CD4-positive, alpha-beta T cell (primary cell): ENCODE measurements at places on chromosomes 5 and 9.

GRCh38 chr9:3758816-3759576 lies 233.2 kb upstream of the RFX3 start:
- no peak for DNase-seq

DNA sequence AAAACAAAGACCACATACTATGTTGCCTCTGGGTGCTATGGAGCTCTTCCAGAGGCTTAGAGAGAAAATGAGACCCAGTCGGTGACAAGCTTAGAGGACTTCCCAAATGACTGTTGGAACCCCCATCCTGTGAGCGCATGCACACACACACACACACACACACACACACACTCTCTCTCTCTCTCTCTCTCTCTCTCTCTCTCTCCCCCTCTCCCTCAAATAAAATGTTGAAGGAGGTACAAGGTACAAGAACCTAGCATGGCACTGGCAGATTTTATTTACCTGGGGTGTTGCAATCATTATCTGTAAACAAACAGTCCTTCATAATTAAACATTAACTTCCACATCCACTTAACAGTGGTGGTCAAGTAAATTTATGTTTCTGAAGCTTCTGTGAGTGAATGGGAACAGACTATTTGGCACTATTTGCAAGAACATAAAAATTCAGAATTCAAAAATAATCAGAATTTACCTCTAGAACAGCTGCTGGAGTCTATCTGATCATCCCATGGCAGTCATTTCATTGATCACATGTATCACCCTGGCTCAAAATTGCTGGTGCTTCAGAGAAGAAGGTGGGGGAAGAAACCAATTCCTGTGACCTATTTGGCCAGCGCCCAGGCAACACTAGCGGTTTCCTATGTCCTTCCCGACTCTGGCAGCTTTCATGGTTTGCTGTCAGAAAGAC lies 24.9 kb downstream of the TRPM3 start:
- no peak for DNase-seq

GRCh38 chr5:137273511-137273910 lies 225.6 kb downstream of the SPOCK1 start:
- no peak for DNase-seq

DNA sequence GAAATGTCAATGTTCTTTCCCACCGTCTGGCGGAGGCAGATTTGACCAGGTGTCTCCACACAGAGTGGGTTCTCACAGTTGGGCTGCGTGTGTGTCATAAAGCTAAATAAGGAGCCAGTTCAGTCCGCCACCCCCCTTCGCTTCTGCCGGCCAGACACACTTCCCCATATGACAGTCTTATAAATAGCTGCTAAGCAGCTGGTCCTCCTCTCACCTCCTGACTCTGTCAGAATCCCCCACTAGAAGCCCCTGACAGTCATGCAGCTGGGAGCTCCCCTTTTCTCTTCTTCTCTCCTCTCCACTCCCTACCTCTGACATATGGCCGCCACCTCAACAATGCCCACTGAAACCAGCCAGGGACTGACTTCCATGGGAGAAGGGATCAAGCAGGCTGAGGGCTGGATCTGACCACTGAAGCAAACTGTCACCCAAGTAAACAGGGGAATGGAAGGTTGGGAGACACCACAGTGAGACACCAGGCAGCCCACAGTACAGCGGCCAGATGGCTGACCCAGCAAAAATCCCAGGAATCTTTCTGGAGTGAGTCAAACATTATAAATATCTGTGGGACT lies 141.9 kb upstream of the EFNA5 start:
- no peak for DNase-seq

- no peak for DNase-seq
Observed at GRCh38 chr5:125311743-125312142, 565.3 kb upstream of the ZNF608 start.

DNA sequence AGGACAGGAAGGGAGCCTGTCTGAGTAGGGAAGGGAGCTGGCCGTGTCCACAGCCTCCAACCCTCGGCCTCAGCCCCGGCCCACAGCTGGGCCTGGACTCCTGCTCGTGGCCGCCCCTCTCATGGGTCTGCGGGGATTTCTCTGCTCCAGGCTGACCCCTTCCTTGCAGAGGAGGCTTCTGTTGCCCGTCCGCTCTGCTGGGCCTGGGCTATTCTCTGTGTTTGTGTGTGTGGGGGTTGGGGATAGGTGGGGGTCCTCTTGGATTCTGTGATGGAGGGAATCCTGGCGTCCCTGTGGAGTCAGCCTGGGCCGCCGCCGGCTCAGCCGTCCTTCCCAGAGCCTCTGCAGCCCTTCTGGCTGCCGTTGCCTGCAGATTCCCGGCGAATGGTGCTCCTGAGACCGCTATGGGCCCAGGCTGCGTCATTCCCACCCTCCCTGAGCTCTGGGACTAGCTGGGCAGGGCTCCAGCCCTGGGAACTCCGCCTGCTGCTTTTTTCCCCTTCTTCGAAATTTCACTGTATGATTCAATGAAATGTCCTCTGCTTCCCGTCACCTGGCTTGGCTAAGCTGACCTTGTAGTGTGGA lies 64.2 kb downstream of the FGF18 start:
- no peak for DNase-seq
